ENCODE measurements at places on chromosomes 11 and 22.

- no peak for DNase-seq
These were observed 33.0 kb downstream of the DDX6 start for GRCh38 chr11:118757876-118758399.

DNA sequence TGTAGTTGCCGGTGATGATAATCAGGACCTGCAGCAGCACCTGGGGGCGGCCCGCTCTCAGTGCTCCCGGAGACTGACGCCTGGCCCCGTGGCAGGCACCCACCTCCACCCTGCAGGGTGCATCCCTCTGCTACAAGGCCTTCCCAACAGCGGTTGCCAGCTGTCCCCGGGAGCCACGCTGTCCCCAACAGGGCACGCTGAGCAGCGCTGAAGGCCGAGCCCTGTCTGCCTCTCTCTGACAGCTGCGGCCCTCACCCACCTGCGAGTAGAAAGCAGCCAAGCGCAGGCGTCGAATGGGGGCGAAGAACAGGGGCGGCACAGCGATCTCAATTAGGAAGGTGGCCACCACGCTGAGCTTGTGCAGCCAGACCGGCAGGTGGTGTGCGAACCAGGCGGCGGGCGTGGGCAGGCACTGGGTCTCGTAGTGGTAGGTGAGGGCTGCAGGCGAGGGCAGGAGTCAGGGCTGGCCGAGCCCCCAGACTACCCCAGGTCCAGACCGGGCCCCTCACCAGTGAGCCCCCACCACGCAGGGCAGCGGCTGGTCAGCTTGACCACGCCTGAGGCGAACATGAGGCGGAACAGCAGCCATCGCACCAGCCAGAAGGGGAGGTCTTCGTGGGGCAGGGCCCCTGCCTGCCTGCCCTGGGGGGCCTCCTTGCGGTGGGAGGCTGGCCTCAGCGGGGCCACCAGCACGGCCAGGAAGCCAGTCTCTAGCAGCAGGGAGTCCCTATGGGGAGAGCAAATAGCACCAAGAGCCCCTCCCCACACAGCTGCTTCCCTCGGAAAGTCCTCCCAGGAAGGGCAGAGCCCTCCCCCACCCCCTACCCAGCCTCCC, 1.5 kb downstream of the LMF2 start:
- no peak for DNase-seq

DNA sequence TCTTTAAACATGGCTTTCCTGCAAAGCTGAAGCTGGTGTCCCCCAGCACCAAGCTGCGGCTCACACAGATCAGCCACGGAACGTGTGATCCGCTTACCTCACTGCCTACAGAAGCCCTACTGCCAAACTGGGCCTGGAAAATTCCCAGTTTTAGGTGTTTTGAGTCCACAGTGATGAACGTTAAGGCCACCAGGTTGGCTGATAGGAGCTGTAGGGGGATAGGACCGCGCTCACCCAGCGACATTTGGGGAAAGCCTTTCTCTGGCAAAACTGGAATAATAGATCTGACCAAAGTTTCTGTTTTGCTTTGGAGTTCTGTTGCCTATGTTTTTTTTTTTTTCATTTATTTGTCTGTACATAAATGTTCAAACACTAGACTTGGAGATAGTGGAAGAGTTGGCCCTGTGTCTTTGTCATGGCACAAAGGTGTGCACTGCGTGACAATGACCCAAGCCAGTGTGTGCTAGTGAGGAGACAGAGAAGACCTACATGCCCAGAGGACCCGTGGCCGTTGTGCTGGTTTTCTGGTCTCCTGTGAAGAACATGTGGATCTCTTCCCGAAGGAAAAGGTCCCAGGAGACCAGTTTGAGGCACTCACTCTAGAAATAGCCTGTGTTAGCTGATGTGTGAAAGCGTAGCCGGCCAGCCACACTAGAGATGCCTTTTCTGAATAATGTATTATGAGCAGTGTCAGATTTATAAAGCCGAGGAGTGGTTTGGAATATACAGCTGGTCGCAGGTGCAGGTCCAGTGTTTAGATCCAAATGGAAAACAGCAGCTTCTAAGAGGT, 15.0 kb downstream of the ASPHD2 start:
- DNase-seq: no peak

- no peak for DNase-seq
These were observed 115.1 kb upstream of the CRYBB3 start for GRCh38 chr22:25084405-25085107.

- no peak for DNase-seq
These were observed 3.1 kb upstream of the PANX1 start for GRCh38 chr11:94125407-94126115.

DNA sequence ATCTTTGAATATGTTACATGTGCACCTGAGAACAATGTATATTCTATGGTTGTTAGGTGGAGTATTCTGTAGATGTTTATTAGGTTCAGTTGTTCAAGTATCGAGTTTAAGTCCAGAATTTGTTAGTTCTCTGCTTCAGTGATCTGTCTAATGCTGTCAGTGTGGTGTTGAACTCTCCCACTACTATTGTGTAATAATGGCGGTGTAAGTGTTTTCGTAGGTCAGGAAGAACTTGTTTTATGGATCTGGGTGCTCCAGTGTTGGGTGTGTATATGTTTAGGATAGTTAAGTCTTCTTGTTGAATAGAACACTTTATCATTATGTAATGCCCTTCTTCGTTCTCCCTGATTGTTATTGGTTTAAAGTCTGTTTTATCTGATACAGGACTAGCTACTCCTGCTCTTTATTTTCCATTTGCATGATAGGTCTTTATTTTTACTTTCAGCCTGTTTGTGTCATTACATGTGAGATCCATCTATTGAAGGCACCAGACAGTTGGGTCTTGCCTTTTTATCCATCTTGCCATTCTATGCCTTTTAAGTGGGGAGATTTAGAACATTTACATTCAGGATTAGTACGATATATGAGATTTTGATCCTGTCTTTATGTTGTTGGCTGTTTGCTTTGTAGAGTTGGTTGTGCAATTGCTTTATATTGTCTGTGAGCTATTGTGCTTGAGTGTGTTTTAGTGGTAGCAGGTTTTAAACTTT, 121.6 kb downstream of the DDX10 start:
- no peak for DNase-seq

DNA sequence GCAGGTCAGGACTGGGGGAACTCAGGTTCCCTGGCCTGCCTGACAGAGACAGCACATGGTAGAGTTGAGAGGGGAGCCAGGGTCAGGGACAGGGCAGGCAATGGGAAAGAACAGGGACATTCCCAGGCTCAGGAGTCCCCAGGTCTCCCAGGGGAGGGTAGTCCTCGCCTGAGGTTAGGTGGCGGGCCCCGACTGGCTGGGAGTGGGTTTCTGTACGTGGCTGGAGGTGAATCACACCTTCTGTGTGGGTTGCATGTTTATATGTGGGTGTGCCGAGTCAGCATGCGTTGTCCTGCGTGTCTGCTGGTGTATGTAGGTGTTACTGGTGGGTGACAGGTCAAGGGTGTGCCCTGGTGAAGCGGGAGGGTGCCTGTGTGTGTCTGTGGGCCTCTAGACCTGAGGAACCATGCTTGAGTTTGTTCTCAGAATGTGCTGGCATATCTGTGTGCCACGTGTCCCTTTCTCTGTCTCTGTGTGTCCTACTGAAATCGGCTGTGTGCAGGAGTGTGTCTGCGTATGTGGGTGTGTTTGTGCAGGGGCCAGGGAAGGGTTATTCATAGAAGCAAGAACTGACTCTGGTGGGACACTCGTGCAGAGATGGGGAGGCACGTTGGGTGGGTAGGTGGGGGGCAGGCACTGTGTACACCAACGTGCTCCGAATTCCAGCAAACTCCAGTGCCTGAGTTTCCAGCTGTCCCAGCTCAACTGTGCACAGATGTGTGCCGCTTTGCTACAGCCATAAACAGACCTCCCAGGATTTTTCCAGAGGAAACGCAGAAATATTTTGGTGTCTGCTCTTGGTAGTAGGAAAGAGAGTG, 23.8 kb upstream of the OAF start:
- no peak for DNase-seq

DNA sequence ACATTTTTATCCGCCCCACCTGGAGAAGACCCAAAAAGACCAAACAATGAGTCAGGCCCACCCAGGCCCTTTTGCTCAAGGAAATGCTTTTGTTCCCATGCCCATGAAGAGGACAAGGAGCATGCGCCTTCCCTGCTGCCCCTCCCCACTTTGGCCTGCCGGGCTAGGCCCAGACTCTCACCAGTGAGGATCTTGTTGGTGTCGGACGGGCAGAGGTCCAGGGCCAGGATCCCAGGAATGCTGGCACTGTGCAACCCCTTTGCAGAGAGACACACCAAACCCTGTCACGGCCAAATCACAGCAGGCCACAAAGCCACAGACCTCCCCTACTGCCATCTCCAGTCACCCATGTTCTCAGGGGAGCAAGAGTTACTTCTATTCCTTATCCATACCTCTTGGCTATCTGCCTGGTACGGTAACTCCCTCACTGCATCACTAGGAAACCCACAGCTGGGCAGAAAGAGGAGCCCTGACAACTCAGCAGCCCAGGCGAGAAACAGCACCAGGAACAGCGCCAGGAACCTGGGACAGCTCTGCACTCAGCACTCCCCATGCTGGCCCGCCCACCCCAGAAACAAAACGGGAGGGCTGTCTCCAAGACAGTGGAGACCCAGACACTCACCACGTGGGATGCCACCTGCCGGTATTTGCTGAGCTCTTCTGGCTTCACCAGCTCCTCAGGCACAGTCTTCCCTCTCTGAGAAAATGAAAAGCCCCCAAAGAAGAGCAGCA, 5.5 kb downstream of the PRPF19 start:
- DNase-seq: no peak

- no peak for DNase-seq
These were observed 39.3 kb downstream of the KCNQ1OT1 start for GRCh38 chr11:2660357-2660939.

DNA sequence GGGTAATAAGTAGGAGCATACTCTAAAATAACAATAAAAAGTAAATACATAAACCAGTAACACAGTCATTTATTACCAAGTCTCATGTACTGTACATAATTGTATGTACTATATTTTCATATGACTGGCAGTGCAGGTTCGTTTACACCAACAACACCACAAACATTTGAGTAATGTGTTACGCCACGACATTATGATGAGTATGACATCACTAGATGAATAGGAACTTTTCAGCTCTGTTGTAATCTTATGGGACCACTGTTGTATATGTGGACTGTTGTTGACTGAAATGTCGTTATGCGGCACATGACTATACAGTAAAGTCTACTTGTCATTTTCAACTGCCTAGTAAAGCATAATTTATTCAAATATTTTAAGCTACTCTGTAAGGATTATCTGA, 18.6 kb downstream of the KIF18A start:
- DNase-seq: no peak

DNA sequence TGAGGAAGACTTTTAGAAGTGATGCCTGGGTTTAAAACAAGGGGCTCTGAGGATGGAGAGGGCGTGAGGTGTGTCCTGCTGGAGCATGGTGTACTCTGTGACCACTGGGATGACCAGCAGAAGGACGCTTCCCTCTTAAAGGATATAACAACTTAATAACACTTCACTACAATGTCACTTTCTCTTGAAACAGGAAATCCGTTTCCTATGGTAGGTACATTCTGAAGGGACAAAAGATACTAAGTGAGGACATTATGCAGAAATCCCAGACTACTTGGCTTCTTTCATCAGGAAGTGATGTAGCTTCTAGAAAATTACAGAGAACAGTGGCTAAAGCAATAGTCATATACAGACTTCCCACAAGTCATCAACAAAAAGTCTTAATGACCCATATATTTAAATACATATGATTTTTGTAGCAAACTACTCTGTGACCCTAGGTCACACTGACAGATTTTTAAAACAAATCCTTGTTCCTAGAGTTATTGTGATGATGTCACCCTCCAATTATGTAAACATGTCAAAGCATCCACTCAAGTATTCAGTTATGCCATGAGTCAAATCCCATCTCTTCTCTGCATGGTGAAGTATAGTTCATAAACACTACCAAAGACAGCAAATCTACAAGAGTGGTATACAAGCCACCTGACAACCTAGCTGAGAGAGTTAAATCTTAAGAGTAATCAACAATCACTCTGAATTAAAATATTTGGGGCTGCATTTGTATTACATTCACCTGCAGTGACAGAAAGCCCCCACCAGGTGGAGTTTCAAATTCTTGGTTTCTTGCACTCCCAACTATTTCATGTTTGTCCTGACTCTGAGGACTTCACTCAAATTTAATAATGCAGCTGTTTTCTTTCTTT, 32.8 kb downstream of the PITPNB start:
- peak; percentile 16 for DNase-seq

GRCh38 chr11:75083217-75083605, 13.5 kb downstream of the OR2AT4 start:
- no peak for DNase-seq

DNA sequence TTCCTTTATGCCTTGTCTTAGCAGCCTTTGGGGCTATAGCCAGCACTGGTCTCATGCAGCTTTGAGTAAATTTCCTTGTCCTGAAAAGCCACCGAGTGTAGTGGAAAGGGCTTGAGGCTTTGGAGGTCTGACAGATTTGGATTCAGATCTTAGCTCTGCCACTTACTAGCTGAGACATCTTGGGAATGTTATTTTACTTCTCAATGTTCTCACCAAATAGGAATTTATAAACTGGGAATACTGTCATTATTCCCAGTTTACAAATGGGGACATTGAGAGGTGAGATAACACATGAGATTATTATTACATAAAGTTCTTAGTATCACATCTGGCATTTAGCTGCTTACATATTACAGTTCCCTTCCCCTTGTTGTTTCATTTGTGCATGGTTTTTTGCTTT, 95.5 kb downstream of the COMMD9 start:
- DNase-seq: no peak

GRCh38 chr11:119506436-119506835, 83.5 kb upstream of the THY1 start:
- no peak for DNase-seq

GRCh38 chr11:61694602-61694939, 14.4 kb downstream of the DAGLA start:
- DNase-seq: no peak

- no peak for DNase-seq
These were observed 24.5 kb upstream of the SESN3 start for GRCh38 chr11:95255251-95256145.

DNA sequence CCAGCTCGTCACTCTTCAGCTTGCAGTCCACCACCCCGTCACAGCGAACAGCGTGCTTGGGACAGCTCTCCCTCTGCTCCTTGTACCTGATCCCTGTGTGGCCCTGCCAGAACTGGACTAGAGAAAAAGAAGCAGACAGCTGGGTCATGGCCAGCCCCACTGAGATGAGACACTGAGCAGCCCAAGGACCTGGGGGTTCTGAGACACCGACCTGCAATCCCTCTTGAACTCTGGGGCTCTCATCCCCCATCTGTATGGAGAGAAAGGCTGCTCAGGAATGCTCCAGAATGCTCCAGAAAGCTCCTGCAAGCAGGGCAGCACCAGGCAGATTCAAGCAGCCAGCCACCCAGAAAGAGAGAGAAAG, 14.8 kb downstream of the TMPRSS13 start:
- no peak for DNase-seq

DNA sequence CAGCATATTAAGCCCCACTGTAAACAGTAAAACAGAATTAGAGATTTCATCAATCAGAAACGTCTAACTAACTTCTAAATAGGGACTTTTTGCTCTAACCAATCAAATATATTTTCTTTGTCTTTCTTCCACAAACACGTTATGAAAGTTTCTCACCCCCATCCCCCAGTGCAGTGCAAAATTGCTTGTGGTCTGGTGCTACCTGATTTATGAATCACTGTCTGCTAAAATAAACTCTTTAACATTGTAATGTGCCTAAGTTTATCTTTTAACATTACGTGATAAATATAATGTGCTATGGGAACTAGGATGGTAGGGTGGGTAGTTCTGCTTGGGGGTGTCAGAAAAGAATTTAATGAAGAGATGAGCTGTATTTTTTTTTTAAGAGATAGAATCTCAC, 47.3 kb upstream of the SLC5A1 start:
- DNase-seq: no peak

GRCh38 chr22:30289141-30289979, at the start of gene CASTOR1:
Gene CASTOR1 (minus strand): TSS chr22:30289505. CDS start chr22:30289497, 8 bp downstream.
- peak; percentile 87 for DNase-seq
